A549 (cell line): ENCODE measurements at places on chromosomes 6 and 20. TPM values are rescaled to one million over a fixed set of nuclear protein-coding genes. Genes with fewer than 3 reads are reported as not detected.

DNA sequence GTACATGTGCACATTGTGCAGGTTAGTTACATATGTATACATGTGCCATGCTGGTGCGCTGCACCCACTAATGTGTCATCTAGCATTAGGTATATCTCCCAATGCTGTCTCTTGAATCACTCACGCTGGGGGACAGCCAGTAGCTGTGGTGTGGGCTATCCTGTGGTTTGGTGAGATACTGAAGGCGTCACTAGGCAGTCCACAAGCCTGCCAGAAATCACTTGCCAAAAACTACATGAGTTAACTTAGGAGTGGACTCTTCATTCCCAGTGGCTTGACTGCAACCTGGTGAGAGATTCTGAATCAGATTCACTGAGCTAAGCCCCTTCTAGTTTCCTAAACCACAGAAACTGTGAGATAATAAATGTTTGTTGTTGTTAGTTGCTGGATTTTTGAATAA is 191.3 kb downstream of the TSHZ2 start:
- DNase-seq = no peak

The KIF6 gene
- polyA plus RNA-seq = 0.28 to 0.39 TPM (median 0.33 TPM) in 3 replicates

GRCh38 chr20:62816884-62817873 is at the start of gene COL9A3:
COL9A3 (plus strand) TSS chr20:62817050; CDS start chr20:62817065, 15 bp downstream.
- DNase-seq = no peak

The TFAP2D gene
- not detected in 3 replicates for polyA plus RNA-seq

The SLC35B3 gene
- 13.3 to 15.7 TPM (median 13.8 TPM) in 3 replicates for polyA plus RNA-seq

The BTNL2 gene
- polyA plus RNA-seq = not detected in 3 replicates
